Uterus (tissue), 4 donors: ENCODE measurements at places on chromosomes 16 and 17. TPM values are rescaled to one million over a fixed set of nuclear protein-coding genes. Genes with fewer than 3 reads are reported as not detected.

DNA sequence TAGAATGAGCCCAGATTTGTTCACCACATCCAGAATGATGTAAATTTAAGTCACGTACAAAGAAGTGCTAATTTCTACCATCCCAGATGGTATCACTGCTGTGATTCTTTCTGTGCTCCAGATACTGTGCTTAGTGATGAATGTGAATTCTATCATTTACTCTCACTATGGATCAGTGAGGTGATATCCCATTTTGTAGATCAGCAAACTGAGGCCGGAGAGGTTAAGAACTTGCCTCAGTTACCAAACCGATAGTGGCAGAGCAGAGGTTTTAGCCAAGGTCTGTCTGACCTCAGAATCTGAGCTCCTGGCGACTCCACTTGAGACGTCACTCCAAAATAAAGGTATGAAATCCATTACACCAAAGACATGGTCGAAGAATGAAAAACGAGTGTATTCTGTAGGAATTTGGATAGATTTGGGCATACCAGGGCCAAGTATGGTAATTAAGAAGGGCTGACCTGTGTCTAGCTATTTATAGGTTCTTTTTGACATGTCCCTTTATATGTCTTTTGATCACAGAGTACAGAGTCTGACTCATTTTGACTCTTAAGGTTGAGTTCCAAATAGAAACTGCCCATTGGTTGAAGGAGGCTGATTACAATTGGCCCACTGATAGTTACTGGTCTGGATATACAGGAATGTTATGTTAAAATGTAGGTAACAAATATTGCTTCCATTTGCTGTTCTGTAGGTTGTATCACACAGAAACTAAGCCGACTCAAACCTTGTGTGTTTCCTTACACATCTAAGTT lies 10.0 kb downstream of the MAP2K6 start:
- no peak for DNase-seq

GRCh38 chr17:77742579-77742978 lies 215.9 kb upstream of the TNRC6C start:
- no peak for DNase-seq

DNA sequence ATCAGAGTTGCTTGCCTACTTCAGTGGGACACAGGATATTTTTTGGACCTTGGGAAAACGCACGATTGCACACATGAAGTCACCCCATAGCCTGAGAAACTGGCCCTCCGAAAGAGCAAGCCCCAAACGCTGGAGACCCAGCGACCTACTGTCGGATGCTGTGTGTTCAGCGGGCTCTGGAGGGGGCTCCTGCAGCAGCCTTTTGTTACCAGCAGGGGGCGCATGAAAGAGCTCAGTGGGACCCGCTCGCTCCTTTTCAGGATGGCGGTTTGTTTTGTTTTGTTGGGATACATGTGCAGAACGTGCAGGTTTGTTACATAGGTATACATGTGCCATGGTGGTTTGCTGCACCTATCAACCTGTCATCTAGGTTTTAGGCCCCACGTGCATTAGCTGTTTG lies 28.4 kb downstream of the MYH3 start:
- DNase-seq = no peak

The KRT32 gene
- not detected for total RNA-seq

The B4GALNT2 gene
- total RNA-seq = under 0.01 TPM

DNA sequence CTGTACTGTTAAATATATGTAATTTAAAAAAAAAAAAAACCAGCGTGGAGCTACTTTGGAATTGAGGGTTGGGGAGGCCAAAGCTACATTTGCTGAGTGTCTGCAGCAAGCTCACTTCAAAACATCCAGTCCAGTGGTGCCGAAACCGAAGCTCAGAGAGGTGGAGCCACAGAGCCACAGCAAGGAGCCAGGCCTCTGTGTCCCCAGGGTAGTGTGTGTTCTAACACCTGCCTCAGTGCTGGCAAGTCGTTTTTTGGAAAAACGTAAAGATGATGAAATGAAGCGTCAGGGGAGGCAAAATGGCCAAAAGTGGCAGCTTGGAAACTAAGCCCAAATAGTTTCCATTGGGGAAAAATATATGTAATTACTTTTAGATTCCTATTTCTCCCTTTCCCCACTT lies 36.1 kb upstream of the MRC2 start:
- DNase-seq = no peak

DNA sequence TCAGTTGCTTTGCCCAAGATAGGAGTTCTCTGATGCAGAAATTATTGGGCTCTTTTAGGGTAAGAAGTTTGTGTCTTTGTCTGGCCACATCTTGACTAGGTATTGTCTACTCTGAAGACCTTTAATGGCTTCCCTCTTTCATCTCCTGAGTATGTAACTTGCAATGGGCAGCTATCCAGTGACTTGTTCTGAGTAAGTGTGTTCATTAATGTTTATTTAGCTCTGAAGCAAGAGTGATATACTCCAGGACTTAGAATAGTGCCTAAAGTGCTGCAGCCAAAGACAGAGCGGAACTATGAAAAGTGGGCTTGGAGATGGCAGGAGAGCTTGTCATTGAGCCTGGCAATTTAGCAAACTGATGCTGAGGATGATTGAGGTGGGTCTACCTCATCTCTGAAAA lies 8.8 kb upstream of the TANGO6 start:
- no peak for DNase-seq

DNA sequence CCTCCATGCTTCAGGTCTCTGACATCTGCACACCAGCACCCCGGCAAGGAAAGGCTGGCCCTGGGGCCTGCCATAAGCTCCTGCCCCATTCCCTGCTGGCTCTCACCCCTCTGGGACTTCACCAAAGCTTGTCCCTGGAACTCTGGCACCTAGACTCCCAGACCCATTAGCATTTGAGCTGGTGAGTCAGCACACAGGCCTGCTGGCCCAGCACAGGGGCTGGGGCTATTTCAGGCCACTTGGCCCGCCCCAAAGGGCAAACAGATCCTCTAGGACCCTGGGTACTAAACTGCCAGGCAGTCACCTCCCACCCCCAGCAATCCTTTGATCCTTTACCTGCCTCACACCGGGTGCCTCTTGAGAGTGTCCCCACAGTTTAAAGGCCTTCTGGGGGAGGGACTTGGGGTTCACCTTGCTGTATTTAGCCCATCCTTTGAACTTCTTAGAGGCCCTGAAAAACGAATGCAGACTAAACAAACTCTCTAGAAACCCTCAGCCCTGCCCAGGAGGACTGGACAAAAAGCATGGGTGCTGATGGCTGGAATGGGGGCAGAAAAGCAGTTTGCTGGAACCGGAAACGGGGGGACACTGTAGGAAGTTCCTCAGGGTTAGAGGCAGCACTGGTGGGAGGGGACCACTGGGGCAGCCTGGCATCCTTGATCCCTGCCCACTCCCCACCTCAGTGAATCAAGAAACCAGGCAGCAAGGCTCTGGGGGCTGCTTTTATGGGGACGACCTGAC lies 3.2 kb upstream of the SAMD14 start:
- no peak for DNase-seq

GRCh38 chr17:75689441-75689873 lies 22.3 kb downstream of the SAP30BP start:
- no peak for DNase-seq

- no peak for DNase-seq
These were observed 36.2 kb downstream of the YPEL2 start for GRCh38 chr17:59367657-59368045.

- no peak for DNase-seq
These were observed 471.6 kb downstream of the SOX9 start for GRCh38 chr17:72592242-72592966.

The MT4 gene
- total RNA-seq = not detected

DNA sequence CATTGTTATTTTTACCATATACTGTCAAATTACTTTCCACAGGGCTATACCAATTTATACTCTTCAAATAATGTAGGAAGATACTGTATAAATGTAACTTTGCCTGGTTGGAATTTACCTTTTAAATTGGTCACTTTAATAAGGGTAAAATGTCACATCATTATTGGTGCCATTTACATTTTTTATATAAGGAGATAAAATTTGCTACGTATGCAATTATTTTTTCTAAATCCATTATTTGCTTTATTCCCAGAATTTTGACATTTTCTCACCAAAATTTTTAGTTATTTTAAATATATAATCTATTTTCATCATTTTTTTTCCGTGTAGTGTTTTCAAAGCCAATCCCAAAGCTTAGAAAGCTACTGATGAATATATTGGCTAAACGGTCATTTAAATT lies 664.7 kb downstream of the KCNJ2 start:
- DNase-seq = no peak

GRCh38 chr17:65039336-65039988 lies 17.1 kb downstream of the GNA13 start:
- DNase-seq = no peak

The NFATC3 gene
- total RNA-seq = 67.9 TPM

DNA sequence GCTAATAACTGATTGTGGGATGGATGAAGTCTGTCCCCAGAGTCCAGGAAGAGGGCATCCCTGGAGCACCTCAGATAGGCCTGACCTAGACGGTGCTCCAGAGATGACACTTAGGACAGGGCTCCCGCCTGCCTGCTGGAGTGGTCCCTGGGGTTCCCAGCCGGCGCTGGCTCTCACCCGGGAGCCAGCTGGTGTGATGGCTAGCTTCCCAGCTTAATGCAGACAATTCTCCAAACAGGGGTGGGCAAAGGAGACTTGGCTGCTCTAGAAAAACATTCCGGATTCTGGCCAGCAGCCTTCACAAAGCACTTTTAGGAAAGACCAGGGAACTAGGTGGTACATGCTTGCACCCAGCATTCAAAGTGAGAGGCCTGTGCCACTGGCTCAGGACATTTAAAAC lies 18.6 kb downstream of the ACE start:
- DNase-seq = no peak

DNA sequence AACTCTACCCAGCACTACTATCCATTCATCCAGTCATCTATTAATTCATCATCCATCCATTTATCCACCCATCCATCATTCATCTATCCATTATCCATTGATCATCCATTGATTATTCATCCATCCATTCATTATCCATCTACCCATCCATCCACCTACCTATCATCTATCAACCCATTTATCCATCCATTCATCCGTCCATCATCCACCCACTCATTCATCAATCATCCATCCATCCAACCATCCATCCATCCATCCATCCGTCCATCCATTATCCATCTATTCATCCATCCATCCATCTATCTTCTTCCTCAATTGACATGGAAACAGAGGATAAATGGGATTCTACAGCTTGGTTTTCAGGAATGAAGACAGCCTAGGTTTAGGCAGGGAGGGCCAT lies 12.0 kb downstream of the SLC4A1 start:
- no peak for DNase-seq

- no peak for DNase-seq
These were observed 225.7 kb downstream of the SHISA9 start for GRCh38 chr16:13127144-13127543.

The DNAH17 gene
- total RNA-seq = 1.1 TPM

GRCh38 chr16:62970851-62971250 lies 934.6 kb upstream of the CDH8 start:
- DNase-seq = no peak

DNA sequence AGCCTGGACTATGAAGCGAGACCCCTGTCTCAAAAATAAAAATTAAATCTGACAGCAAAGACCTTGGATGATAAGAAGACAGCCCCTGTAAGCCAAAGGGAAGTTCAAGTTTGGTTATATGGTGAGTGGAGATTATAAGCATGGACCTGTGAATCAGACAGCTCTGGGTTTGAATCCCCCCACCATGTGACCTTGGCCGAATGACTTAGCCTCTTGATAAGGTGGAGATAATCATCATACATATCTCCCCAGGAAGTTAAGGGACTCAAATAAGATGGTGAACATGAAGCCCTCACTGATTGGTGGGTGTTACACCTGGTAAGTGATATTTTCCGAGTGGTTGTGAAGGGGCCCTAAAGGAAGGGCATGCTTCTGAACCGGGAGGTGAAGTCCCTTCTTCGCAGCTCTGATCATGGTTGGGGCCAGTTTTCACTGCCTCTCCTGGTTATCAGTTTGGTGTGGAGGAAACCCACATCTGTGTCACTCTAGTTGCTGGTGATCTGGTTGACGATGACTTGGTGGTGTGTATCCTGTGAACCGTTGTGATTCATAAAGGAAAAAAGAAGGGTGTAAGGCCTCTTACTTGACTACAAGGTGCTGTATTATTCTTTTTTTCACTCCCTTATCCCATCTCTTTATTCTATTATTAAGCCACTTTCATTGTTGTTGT lies 61.7 kb upstream of the CLEC18A start:
- no peak for DNase-seq

The C16orf96 gene
- not detected for total RNA-seq

The TPSG1 gene
- not detected for total RNA-seq

- DNase-seq = no peak
These were observed 14.6 kb downstream of the KCNJ16 start for GRCh38 chr17:70089513-70090148.

DNA sequence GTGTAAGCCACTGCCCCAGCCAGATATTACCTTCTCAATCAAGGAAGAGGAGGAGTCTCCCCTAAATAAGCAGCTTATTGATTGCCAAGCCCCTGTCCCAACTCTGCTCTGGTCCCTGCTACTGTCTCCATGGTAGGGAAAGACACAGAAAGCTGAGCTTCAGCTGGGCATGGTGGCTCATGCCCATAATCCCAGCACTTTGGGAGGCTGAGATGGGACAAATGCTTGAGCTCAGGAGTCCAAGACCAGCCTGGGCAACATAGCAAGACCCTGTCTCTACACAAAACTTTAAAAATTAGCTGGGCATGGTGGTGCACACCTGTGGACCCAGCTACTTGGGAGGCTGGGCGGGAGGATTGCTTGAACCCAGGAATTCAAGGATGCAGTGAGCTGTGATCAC lies 6.6 kb downstream of the JUP start:
- DNase-seq = no peak

DNA sequence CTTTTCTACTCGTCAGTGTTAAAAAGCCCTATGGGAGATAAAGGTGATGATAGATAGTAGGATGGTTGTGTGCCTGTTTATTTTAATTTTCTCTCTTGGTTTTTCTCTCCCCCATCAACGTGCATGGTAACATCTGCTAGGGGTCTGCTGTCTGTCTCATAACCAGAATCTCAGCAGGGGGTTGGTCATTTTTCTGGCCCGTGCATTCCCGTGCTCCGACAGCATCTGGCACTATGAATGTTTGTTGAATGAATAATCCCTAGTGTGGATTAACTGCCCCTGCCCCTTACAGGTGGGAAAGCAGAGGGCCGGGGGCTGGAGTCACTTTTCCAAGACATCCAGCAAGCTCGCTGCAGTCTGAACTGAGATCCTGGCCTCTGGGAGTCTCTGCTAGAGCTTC lies 6.3 kb downstream of the CA5A start:
- DNase-seq = no peak

The CDRT15L2 gene
- total RNA-seq = not detected

GRCh38 chr16:4628283-4628682 lies 3.7 kb downstream of the MGRN1 start:
- no peak for DNase-seq
